ENCODE measurements at places on chromosomes 7 and 10. TPM values are rescaled to one million over a fixed set of nuclear protein-coding genes. Genes with fewer than 3 reads are reported as not detected.

DNA sequence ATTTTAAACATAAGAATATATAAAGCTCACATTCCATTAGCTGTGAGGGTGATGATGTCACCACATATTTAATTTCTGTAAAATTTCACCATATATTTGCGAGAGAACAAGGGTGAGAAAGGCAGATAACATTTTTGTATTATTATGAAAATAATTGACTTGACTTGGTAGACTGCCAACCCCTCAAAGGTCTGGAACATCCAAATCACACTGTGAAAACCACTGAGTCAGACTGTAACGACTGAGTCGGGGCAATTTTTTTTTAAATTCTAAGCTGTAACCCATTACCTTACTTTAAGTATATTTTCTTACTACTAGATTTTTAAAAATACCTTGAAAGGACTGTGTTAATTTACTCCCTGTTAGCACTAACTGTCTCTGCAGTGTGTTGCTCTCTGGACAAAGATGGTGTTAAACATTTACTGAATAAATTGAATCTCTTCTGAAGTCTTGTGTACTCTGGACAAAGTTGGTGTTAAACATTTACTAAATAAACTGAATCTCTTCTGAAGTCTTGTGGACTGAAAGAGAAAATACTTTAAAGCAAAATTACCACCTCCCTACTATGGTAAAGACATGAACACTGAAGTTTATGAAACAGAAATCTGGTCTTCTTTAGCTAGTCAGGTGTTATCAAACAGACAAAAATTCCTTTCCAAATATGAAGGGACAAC is 14.1 kb downstream of the PDZD8 start:
- no peaks in the 10 kb centered on the region for H3K36me3 ChIP-seq
- H3K4me3 ChIP-seq, result no peak overlapping the region
- no peaks in the 10 kb centered on the region for H3K27me3 ChIP-seq
- H3K4me1 ChIP-seq, result peaks cover 1% of the 10 kb centered on the region
- H3K27ac ChIP-seq, result no peak overlapping the region

DNA sequence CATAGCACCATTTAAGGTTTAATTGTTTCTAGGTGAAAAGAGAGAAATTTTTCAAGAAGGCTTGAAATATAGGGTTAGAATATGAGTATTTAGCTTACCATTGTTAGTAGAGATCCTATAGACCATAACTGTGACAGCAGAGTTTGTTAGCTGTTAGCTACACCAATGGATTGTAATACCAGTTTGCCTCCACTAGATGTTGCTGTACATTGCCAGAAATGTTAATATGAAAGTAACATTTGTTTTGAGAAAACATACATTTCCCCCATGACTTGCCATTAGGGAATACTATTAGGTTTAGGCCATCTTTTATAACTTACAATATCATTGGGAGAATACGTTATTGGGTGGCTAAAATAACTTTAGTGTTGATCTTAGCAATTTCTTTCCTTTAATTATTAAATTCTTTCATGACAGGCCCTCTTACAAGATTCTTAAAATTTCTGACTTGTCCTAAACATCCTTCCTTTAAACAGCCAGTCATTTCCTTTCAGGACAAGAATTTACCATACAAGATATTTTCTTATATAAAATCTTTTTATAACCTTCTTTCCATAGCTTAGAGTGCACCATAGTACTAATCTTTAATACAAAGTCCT is 39.5 kb downstream of the ZNF117 start:
- H3K4me1 ChIP-seq, result no peaks in the 10 kb centered on the region
- H3K27ac ChIP-seq, result no peak overlapping the region
- H3K27me3 ChIP-seq, result peaks cover 1% of the 10 kb centered on the region
- no peaks in the 10 kb centered on the region for H3K36me3 ChIP-seq

DNA sequence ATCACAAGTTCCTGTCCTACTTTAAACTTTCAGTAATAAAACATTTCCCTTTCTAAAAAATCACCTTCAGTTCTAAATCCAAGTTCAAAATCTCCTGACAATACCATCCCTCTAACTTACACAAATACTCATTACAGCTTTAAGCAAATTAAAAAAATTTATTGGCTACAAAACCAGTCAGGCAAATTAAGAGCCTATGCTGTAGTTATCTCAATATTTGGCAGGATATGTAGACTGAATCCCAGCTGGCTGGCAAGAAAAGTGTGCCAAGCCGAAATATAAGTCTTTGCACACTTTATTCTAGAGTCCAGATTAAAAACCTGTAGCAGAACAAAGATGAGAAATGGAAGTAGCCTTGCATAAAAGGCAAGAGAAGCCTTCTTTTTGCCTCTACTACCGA is 9.5 kb downstream of the WAPL start:
- no peaks in the 10 kb centered on the region for H3K36me3 ChIP-seq
- no peak overlapping the region for H3K4me3 ChIP-seq
- no peaks in the 10 kb centered on the region for H3K27me3 ChIP-seq
- no peaks in the 10 kb centered on the region for H3K4me1 ChIP-seq

DNA sequence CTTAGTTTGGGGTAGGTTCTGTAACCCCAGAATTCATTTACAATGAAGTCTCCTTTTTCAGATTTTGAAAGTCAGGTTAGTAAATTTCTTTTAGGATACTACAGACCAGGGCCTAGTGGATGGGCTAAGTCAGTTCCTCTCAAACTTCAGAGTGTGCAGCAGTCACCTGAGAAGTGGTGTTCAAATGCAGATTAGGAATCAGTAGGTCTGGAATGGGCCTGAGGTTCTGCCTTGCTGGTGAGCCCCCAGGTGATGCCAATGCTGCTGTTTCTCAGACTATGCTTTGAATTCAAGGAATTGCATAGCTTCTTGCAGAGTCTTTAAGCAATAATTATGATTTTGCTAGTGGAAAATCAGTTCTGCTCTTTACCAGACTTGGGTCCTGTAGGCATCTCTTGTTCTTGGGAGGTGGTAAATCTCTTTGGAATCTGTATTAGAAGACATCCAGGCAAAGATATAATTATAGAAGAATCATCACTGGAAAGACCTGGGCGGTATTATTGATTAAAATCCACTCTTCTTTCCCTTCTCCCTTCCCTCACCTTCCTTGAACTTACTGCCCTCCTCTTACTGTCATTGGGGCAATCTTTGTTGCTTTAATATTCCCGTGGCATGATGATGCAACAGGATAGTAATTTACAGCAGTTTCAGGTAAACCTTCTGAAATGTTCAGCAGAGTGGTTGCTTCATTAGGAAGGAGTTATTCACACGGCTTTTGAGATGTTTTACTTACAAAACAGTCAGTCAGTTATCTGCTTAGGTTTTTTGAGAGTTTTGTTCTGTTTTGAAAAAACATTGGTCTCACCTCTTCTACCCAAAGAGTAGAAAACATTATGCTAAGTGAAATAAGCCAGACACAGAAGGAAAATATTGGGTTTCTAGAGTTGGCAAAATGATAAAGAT is 87.2 kb downstream of the NRF1 start:
- H3K27me3 ChIP-seq, result no peaks in the 10 kb centered on the region
- DNase-seq, result no peak
- H3K4me3 ChIP-seq, result no peak overlapping the region
- no peaks in the 10 kb centered on the region for H3K36me3 ChIP-seq

DNA sequence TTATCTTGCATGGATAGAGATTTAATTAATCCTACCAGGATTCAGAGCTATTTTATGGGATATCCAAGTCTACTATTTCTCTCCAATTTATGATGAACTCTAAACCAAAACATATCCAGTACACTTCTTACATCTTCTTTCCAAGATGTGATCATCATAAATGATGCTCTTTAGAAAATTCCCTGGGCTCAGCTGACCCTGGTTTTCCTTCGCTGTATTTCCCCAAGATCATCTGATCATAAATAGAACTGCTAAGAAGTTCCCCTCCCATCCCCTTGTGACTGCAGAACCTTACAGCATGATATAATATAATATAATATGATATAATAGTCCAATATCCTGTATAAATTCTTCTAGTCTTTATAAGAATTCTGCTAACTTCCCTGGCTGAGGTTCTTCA is 114.6 kb upstream of the LYZL2 start:
- H3K27ac ChIP-seq, result no peak overlapping the region
- H3K27me3 ChIP-seq, result no peaks in the 10 kb centered on the region
- no peaks in the 10 kb centered on the region for H3K36me3 ChIP-seq
- no peak overlapping the region for H3K4me3 ChIP-seq
- no peaks in the 10 kb centered on the region for H3K4me1 ChIP-seq

- DNase-seq, result no peak
- no peaks in the 10 kb centered on the region for H3K36me3 ChIP-seq
- H3K4me3 ChIP-seq, result no peak overlapping the region
- H3K27ac ChIP-seq, result no peak overlapping the region
Measured at GRCh38 chr7:107860981-107861652, 29.9 kb upstream of the DLD start.

GRCh38 chr10:117781216-117781831 is 238.8 kb downstream of the EMX2 start:
- H3K36me3 ChIP-seq, result no peaks in the 10 kb centered on the region
- H3K27ac ChIP-seq, result no peak overlapping the region
- H3K27me3 ChIP-seq, result no peaks in the 10 kb centered on the region
- H3K4me1 ChIP-seq, result no peaks in the 10 kb centered on the region
- H3K4me3 ChIP-seq, result no peak overlapping the region

GRCh38 chr7:128076796-128077271 is 45.6 kb upstream of the LRRC4 start:
- H3K4me1 ChIP-seq, result no peaks in the 10 kb centered on the region
- no peaks in the 10 kb centered on the region for H3K27me3 ChIP-seq
- no peaks in the 10 kb centered on the region for H3K36me3 ChIP-seq
- peak; percentile 83 for DNase-seq
- H3K4me3 ChIP-seq, result no peak overlapping the region

GRCh38 chr10:123140164-123140982 is 4.6 kb downstream of the HMX3 start:
- peaks cover 4% of the 10 kb centered on the region for H3K27me3 ChIP-seq
- H3K27ac ChIP-seq, result no peak overlapping the region
- no peaks in the 10 kb centered on the region for H3K4me1 ChIP-seq
- H3K4me3 ChIP-seq, result no peak overlapping the region
- H3K36me3 ChIP-seq, result no peaks in the 10 kb centered on the region

- peaks cover 3% of the 10 kb centered on the region for H3K4me1 ChIP-seq
- no peak overlapping the region for H3K27ac ChIP-seq
- H3K4me3 ChIP-seq, result no peak overlapping the region
- H3K27me3 ChIP-seq, result no peaks in the 10 kb centered on the region
- peaks cover 7% of the 10 kb centered on the region for H3K36me3 ChIP-seq
Measured at GRCh38 chr10:11261687-11262493, 244.2 kb downstream of the CELF2 start.

DNA sequence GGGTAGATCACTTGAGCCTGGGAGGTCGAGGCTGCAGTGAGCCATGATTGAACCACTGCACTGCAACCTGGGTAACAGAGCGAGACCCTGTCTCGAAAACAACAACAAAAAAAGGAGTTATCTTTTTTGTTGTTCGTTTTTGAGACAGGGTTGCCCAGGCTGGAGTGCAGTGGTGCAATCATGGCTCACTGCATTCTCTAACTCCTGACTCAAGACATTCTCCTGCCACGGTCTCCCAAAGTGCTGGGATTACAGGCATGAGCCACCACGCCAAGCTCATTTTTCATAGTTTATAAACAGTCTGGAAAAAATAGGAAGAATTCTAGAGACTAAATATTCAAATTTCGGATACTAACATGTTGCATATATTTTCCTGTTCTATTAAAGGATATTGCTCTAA is 29.4 kb downstream of the SFXN4 start:
- no peaks in the 10 kb centered on the region for H3K27me3 ChIP-seq
- no peaks in the 10 kb centered on the region for H3K36me3 ChIP-seq
- no peak overlapping the region for H3K4me3 ChIP-seq
- no peaks in the 10 kb centered on the region for H3K4me1 ChIP-seq
- no peak overlapping the region for H3K27ac ChIP-seq
- DNase-seq, result no peak

DNA sequence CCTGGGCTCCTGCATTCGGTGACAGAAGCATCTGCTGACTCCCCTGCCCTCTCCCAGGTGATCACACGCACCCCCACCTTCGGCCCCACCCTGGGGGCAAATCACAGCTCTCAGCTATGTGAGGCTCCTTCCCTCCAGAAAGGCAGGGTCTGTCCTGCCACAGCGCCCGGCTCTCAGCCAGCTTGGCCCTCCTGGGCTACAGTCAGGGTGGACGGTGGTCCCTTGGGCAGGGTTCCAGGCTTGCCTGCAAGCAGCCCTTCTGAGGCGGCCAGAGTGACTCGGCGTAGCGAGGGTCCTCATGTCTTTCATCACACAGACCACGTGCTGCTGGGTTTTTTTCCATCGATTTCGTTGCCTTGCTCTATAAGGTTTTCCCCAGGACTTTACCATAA is 53.6 kb upstream of the EBF3 start:
- no peak overlapping the region for H3K27ac ChIP-seq
- no peak for DNase-seq
- no peaks in the 10 kb centered on the region for H3K4me1 ChIP-seq
- no peaks in the 10 kb centered on the region for H3K27me3 ChIP-seq
- H3K36me3 ChIP-seq, result no peaks in the 10 kb centered on the region

DNA sequence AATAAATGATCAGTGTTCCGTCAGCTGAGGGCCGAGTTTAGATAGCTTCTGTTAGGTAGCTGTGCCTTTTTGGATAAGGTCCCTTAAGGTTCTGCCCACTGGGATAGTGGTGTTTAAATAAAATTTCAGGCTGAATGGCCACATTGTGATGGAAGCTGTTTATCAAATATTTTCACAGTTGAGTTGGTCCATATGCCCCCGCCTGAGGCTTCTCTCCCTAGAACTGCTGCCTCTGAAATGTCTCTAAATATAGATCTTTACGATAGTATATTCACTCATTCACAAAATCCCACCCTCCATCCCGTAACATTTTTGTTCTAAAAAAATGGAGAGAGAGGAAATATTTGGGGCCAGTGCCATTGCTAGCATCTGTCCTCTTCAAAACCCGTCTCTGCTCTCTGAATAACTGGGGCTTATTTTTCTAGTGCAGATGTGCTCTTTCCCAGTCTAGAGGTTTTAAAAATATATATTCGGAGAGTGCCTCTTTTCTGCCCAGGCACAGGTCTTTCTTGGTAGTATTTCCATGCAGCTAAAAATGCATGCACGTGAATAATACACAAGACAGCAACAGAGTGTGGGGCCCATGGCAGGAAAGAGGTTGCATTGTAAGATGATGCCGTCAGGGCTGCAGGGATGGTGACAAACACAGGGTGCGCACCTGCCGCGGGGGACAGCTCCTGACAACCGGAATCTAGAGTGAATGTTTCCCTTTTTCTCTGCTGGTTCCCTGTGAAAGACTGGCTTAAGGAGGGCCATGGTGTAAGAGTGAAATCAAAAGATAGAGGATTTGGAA is 105.4 kb upstream of the BTBD16 start:
- H3K36me3 ChIP-seq, result no peaks in the 10 kb centered on the region
- DNase-seq, result no peak
- no peak overlapping the region for H3K27ac ChIP-seq
- no peak overlapping the region for H3K4me3 ChIP-seq
- no peaks in the 10 kb centered on the region for H3K4me1 ChIP-seq

Gene NOBOX
- total RNA-seq, result not detected

Gene DTX2
- total RNA-seq, result 40.9 TPM

Gene STEAP1
- total RNA-seq, result 31.7 TPM

Gene NKX2-3
- total RNA-seq, result 0.60 TPM

Gene AOAH
- 10.0 TPM for total RNA-seq

Gene ANKRD61
- total RNA-seq, result not detected

Gene CYP3A5
- 3.4 TPM for total RNA-seq
